ENCODE measurements at places on chromosomes 12 and 14.

- no peak for DNase-seq
Observed at GRCh38 chr14:69105326-69105725, 47.6 kb downstream of the DCAF5 start.

DNA sequence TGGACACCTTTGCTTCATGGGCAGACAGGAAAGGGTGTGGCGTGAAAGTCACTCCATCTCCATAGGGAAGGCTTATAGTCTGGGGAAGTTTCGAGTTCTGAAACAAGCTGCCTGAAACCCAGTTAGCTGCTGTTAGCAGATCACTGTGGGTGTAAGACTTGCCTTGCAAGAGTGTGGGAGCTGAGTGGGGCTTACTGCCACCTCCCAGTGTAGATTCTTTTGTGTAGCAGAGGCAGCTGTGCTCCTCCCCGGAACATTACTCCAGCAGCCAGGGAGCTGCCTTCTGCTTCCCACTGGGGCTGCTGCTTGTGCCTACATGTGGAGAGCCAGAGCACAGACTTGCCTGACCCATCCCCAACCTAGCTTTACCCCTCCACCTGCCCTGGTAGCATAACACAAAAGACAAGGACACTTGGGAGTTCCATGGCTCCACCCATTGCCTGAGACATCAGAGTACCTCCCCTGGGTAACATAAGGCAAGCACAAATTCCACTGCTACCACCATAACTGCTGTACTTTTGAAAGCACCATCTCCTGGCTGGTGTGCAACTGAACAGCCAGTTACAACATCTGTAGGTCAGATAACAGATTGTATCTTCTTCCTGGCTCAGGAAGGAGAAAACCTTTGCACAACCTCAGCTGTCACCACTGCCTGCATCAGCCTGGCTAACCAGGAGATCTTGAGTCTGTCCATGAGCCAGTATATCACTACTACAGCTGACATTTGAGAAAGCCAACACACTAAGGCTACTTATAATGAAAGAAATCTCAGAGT lies 69.5 kb downstream of the ADAMTS20 start:
- no peak for DNase-seq

GRCh38 chr12:64085996-64086395 lies 136.1 kb downstream of the KICS2 start:
- DNase-seq, result no peak

GRCh38 chr14:100037353-100037752 lies 27.9 kb upstream of the EVL start:
- DNase-seq, result no peak

DNA sequence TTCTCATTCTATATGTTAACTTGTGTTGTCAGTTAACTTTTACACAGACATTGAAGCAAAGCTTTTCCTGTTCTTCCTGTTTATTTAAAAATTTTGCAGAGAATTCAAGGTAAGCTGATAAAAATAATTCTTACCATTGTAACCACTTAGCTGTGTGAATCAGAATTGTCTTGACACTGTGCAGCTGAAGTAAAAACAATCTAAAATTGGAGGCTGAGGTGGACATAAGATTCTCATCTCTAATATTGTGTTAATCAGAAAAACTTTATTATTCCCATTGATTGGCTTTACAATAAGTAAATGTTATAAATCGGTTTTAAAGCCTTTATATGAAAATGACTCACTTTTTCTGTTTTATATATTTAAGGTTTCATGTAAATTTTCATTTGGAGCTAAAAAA lies 240.3 kb upstream of the PLEKHG7 start:
- DNase-seq, result no peak

GRCh38 chr12:116127859-116128258 lies 149.6 kb downstream of the MED13L start:
- no peak for DNase-seq

- no peak for DNase-seq
Observed at GRCh38 chr14:104546591-104547309, 32.8 kb upstream of the C14orf180 start.

GRCh38 chr14:103739466-103739792 lies 23.8 kb downstream of the ZFYVE21 start:
- DNase-seq, result no peak

GRCh38 chr14:94396628-94397225 lies 8.3 kb upstream of the SERPINA1 start:
- DNase-seq, result no peak

DNA sequence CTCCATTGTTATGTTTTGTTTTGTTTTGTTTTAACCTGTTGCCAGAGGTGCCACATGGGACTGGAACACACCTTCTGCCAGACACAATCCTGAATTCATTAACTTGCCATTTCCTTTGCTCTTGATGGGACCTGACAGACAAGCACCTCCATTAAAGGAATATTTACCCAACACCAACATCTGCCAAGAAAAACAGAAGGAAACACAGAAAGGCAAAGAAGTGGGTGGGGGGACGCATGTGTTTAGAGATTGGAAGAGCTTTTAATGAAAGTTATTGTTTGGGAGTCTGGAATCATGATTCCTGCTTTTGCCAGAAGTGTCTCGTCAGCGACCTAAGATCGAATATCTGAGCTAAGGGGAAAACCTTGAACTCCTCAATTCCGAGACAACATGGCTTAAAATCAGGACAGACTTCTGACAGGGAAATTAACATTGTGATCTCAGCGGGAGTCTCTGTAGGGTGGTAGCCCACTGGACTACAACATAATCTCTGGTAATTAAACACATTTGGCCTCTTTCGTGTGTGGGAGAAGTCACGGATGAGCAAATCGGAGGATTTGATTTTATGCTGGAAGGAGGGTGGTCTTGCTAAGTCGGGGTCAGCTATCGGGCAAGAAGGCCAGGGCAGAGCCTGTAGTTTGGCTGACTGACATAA lies 210.4 kb upstream of the FAR2 start:
- no peak for DNase-seq

GRCh38 chr14:67650694-67651093 lies 23.7 kb downstream of the VTI1B start:
- no peak for DNase-seq

- DNase-seq, result no peak
Observed at GRCh38 chr12:3034067-3034750, 43.0 kb upstream of the TSPAN9 start.

DNA sequence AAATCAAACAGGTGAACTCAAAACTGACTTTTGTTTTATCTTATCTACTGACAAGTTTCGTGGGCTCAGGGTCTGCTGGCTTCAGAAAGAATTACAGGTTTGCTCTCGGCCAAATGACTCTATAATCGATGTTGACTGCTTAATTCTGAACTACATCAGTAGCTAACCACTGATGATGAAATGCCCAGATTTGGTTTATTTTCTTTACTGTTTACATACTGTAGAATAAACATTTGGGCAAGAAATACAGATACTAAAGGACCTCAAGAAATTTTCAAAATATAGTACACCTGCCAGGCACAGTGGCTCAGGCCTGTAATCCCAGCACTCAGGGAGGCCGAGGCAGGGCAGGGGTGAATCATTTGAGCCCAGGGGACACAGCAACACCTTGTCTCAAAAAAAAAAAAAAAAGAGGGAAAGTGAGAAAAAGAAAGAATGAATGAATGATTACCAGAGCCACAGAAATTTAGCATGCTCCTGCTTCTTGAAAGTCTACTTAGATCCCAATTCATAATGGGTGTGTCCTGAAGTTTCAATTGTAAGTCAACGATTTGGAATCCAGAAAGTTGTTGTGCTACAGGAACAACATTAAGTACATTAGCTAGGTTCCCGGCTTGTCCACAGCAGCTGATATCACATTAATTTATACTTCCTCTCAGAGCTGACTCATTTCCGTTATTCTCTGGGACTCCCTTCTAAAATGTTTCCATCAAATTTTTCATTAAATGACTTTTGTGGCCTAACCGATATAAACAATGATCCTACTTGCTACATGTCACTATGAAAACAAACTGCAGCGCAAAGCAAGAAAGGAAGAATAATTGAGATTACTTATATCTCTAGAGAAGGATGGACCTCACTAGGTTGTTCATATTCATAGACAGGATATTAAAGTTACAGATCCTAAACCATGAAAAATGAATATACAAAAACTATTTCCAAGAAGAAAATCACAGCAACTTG lies 134.3 kb downstream of the MED13L start:
- no peak for DNase-seq

GRCh38 chr12:48219631-48220030 lies 16.5 kb upstream of the OR10AD1 start:
- peak; percentile 25 for DNase-seq

DNA sequence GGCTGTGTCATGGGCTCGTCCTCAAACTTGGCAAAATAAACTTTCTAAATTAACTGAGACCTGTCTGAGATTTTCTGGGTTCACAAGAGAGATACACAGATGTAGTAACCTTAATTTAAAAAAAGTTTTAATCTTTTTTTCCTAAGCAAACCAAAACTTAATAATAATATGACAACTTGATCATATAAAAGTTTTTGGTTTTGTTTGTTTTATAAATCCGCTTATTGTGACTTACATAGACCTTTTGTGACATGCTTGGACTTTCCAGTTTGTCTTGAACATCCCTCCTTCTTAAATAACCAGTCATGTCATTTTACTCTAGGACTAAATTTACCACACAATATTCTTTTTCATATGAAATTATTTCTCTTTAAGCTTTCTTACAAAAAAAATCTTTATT lies 8.5 kb downstream of the RDH12 start:
- DNase-seq, result no peak

DNA sequence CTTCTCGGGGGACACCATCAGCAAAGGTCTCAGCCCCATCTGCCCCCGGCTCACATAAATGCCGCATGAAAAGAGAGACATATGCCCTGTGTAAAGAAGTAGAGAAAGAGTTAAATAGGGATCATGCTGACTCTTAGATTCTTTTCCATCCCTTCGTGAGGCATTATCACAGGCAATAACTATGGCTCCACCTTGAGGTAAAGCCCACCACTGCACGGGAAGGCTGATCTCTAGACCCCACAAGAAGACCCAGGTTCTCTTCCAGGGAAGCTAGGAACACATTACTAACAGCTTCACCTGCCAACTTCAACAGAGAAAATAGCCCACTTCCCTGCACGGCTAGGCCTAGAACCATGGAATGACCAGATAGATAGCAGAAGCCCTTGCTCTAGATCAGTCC lies 14.1 kb upstream of the NOP2 start:
- no peak for DNase-seq

GRCh38 chr12:14366209-14367039 lies 942 bp downstream of the ATF7IP start:
- DNase-seq, result peak; percentile 75

DNA sequence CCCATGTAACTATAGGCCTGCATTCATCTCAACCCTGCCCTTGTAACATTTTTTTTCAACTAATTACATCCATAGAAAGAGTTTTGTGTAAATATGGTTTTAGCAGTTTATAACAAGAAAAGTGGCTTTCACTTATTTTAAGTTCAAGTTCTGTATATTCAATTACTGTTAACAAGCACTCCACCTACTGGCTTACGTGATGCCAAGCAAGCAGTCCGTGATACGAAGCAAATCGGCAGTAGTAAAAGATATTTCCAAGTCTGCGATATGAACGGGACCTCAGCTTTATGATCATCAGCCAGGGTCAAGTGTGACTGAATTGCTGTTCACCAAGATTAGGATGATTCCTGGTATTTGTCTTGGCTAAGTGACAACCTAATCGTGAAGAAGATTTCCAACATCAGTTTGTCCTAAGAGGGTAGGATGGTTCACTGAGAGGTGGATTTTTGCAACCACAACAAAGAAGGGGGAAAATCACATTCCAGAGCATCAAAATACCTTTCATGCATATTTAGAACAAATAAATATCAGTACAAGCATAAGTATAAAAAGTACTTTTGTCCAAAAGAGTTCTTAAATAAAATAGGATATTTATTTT lies 456.2 kb downstream of the FOXG1 start:
- peak; percentile 8 for DNase-seq

DNA sequence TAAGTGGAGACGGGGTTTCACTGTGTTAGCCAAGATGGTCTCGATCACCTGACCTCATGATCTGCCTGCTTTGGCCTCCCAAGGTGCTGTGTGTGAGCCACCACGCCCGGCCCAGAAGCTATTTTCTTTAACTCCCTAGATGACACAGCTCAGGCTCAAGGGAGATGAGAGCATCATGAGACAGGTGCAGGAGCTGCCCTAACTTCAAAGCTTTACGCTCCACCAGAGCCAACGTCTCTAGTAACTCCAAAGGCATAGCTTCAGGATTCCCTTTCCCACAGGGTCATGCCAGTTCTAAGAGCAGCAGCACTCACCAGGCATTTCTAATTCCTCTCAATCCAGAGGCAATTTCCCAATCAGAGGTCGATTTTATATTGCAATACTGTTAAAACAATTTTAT lies 21.0 kb downstream of the NDUFA12 start:
- no peak for DNase-seq

- DNase-seq, result peak; percentile 40
Observed at GRCh38 chr12:53190108-53190729, 9.5 kb upstream of the CSAD start.

DNA sequence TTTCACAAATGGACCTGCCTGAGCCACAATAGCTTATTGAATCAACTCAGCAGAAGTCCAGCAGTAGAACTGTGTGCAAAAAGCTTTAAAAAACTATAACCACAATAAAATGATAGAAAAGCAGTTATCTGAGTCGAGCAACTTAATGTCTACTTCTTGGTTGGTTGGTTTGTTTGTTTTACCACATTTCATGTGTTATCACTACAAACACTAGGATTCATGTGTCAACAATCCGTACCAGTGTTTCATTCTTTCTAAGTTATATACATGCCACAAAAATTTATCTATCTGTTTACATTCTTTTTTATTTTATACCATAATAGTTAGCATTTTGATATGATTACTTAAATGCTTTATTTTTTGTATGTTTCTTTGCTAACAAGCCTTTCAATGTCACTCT lies 339.0 kb downstream of the KCNH5 start:
- DNase-seq, result no peak

GRCh38 chr12:81520064-81520945 lies 238.8 kb downstream of the PPFIA2 start:
- DNase-seq, result no peak

DNA sequence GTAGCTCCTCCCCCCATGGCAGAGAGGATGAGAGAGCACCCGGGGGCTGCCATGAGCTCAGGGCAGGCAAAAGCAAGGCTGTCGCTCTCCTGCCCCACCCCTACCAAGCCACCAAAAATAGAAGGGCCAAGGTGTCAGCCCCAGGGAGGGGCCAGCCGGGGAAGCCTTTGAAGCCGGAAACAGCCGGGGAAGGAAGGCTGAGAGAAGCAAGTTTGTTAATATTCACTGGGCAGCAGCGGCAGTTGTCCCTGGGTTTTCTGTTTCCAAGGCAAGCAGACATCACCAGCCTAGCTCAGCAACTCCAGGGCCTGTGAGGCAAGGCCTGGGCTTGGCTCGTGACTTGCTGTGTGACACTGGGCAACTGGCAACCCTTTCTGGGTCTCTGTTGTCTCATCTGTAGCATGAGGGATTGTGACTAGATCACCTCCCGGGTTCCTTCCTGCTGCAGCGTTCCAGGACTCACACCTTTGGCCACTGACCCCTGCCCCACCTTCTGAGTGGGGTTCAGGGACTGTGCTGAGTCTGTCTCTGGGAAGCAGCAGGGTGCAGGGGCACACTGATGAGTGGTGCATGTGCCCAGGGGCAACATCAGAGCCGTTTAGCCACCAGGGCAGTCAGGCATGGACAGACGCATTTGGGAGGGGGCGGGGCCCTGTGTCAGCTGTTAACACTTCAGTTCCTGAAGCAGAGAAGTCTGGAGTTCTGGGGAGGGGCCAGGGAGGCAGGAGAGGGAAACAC lies 24.3 kb downstream of the SYNDIG1L start:
- peak; percentile 28 for DNase-seq
